ENCODE measurements at places on chromosomes 5 and 9.

- DNase-seq: peak; percentile 55
Observed at GRCh38 chr9:33170464-33171415, 3.6 kb upstream of the B4GALT1 start.

- DNase-seq: no peak
Observed at GRCh38 chr5:110899566-110900412, 161.0 kb downstream of the SLC25A46 start.

- DNase-seq: no peak
Observed at GRCh38 chr5:73565969-73566547, 515 bp downstream of the UTP15 start.

GRCh38 chr5:145345511-145346287 is 489.4 kb downstream of the PRELID2 start:
- DNase-seq: no peak

DNA sequence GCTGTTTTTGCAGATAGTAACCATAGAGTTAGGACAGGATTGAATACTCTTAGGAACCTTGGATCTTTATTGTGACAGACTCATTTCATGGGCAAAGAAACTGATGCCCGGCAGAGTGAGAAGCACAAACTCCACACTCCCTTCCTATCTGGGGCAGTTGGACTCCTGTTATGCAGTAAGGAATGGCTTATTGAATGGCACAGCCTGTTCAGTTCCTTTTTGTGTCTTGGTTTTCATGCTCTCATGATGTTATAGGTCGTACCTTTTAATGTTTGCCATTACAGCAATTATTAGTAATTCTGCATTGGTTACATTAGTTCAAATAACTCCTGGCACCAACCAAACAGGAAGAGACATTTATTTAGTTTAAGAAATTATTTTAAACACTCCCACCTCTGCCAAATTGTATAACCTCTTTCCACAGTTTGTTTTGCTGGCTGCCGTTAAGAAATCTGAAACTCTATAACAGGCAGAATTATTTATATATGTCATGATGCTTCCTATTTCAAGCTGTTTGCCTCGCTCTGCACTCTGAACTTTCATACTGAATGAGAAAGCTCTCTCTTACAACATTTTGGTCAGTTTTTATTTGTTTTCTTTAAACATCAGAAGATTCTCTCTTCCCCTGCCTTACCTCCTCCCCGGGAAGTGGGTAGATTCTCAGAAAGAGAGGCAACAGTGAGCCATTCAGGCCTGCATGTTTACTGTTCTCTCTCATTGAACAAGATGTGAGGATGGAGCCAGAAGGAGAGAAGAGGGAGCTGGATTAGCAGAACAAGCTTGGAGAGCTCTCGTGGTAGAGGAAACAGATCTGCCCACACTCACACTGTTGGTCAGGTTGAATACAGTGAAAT is 144.4 kb downstream of the ARHGEF28 start:
- no peak for DNase-seq

GRCh38 chr9:114261987-114262386 is 60.9 kb upstream of the ORM1 start:
- DNase-seq: no peak

GRCh38 chr9:28136113-28136512 is 562.8 kb upstream of the C9orf72 start:
- DNase-seq: no peak

GRCh38 chr9:135552698-135553171 is 6.8 kb downstream of the OBP2A start:
- no peak for DNase-seq

- DNase-seq: no peak
Observed at GRCh38 chr9:122226142-122226757, 2.5 kb downstream of the LHX6 start.

GRCh38 chr5:128649192-128649591 is 111.1 kb upstream of the FBN2 start:
- no peak for DNase-seq

DNA sequence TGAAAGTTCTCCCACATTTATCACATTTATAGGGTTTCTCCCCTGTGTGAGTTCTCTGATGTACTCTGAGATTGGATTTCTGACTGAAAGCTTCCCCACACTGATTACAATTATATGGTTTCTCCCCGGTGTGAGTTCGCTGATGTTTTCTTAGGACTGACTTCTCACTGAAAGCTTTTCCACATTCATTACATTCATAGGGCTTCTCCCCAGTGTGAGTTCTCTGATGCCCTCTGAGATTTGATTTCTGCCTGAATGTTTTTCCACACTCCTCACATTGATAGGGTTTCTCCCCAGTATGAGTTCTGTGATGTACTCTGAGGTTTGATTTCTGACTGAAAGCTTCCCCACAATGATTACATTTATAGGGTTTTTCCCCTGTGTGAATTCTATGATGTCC is 36.3 kb downstream of the ZNF782 start:
- no peak for DNase-seq

DNA sequence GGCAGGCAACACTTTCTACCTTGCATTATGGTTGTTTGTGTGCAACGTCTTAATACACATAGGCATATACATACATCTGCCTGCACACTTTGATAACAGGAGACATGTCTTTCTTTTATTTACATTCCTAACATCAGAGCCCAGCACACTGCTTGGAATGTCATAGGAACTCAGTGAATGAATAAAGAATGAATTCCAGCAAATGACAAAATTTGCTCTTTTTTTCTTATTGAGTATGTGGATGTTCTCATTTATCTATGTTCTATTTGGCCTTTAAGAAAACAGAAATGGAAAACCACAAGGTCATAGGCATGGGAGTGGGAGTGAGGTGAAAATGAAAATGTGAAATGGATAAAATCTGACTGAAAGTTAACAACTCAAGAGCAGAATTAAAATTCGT is 36.3 kb upstream of the PALM2AKAP2 start:
- no peak for DNase-seq

- DNase-seq: no peak
Observed at GRCh38 chr9:99282406-99282805, 60.3 kb downstream of the SEC61B start.

- no peak for DNase-seq
Observed at GRCh38 chr9:130122456-130122855, 49.7 kb upstream of the NCS1 start.

GRCh38 chr5:53069626-53070025 is 39.9 kb downstream of the MOCS2 start:
- DNase-seq: peak; percentile 73

GRCh38 chr5:81829242-81829641 is 78.3 kb upstream of the SSBP2 start:
- DNase-seq: no peak

DNA sequence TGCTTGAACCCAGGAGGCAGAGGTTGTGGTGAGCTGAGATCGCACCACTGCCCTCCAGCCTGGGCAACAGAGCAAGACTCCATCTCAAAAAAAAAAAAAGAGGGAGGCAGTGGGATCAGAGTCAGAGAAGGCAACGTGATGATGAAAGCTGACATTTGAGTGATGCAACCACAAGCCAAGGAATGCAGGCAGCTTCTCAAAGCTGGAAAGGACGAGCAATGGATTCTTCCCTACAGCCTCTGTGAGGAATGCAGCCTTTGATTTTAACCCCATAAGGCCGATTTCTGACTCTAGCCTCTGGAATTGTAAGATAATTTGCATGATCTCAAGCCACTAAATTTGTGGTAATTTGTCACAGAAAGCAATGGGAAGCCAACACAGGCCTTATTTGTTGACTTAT is 9.8 kb downstream of the TGFBI start:
- no peak for DNase-seq

GRCh38 chr9:118038713-118039112 is 334.5 kb downstream of the TLR4 start:
- DNase-seq: no peak

DNA sequence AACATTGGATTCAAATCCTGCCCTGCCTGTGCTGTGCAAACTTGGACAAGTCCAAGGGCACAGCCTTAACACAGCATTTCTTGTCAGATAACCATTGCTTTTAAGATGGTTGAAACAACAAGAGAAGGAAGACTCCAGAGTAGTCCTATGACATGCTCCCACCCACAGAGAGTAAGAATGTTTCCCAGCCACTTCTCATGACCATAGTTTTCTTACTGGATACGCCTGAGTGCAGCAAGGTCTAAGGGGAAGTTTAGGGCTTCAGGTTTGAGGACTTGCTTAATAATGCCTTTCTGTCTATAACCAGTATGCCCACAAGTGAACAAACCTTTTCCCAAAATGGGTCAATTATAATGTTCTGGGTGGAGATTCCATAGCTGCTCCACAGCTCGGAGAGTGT is 126.4 kb downstream of the SLF1 start:
- no peak for DNase-seq

GRCh38 chr5:14895301-14895700 is 23.7 kb upstream of the ANKH start:
- no peak for DNase-seq

DNA sequence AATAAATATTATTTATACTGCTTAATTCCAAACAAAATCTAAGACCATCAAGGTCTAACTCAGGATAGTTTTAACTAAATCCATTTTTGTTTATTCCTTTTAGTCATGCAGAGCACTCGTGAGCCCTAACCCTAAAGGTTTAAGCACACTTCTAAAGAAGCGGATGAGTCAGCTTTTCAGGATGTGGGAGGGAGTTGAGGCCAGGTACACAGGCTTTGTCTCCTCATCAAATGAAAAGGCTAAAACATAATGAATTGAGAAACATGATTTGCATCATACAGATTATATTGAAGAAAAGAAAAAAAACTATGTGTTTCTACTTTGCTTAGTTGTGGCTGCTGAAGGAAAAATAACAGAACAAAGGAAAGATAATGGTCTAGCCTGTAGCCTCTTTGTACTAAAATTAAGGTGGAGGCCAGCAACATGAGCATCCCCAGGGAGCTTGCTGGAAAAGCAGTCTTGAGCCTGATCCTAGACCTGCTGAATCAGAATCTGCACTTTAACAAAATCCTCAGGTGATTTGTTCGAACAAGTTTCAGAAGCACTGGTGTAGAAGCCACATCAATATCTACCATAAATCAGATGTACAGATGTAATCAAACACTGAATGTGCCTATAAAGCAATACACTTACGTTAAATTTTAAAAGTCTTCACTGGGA is 21.1 kb upstream of the ISCA1 start:
- no peak for DNase-seq

GRCh38 chr5:33184367-33184766 is 256.4 kb upstream of the TARS1 start:
- DNase-seq: no peak

GRCh38 chr5:56208681-56209080 is 24.4 kb downstream of the ANKRD55 start:
- no peak for DNase-seq

GRCh38 chr9:115668521-115668920 is 485.1 kb upstream of the PAPPA start:
- no peak for DNase-seq

GRCh38 chr5:34734326-34734725 is 78.2 kb downstream of the RAI14 start:
- no peak for DNase-seq

DNA sequence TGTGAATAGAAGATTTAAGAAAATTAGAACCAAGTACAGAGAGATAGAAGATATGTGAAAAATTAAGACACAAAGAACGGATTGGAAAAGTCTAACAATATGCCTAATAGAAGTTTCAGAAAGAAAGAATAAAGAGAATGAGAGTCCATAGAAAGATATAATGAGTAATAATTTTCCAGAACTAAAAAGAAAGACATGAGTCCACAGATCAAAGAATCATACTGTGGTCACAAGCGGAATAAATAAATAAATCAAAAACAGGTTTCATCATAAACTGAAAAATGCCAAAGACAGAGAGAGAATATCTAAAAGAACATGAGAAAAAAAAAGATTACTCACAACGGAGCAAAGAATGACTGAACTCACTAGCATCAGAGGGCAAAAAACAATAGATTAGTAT is 32.9 kb downstream of the FEM1C start:
- no peak for DNase-seq

GRCh38 chr5:57736716-57737115 is 254.1 kb upstream of the ACTBL2 start:
- no peak for DNase-seq

DNA sequence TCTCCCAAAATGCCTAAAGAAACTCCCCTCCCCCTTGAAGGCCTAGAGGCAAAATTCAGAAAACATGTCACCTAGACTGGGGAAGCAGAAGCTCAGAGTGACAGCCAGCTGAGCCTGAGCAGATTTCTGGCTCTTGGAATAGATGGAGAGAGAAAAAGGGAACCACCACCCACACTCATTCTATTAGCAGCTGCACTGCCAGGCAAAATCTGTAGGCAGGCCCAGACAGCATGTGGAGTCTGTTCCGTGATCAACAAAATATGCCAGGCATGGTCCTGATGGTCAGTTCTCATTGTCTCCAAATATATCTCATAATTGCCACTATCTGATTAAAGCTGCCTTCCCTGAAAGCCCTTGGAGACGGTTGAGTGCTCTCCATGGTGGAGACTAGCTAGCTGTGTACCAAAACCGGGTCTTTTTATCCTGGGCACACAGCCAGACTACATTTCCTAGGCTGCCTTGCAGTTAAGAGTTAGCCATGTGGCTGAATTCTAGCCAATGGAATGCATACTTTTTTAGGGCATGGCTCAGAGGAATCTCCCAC is 131.7 kb upstream of the GPR151 start:
- no peak for DNase-seq

GRCh38 chr5:134609232-134609851 is 23.3 kb downstream of the SAR1B start:
- no peak for DNase-seq

DNA sequence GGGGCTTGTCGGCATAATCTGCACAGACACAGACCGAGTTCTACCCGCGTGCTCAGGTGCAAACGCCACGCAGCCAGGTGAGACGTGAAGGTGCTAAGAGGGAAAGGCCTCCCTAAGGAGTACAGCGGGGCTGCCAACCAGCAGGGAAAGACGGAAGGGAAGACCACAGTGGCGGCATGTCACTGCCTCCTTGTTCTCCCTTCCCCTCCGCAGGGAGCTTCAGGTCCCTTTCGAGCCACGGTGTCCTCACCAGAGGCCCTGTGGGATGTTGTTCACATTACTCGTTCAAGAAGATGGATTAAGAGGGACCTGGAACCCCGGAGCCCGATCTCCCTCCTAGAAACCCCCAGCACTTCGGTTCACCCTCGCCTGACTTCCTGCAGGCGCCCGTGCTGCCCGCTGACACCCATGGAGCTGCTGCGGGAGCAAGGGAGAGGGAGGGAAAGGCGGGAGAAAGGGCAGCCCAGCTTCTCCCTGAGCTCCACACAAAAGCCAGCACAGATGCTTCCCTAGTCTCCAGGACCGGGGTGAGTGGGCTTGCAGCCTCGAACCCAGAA is 686 bp downstream of the BRD9 start:
- no peak for DNase-seq

DNA sequence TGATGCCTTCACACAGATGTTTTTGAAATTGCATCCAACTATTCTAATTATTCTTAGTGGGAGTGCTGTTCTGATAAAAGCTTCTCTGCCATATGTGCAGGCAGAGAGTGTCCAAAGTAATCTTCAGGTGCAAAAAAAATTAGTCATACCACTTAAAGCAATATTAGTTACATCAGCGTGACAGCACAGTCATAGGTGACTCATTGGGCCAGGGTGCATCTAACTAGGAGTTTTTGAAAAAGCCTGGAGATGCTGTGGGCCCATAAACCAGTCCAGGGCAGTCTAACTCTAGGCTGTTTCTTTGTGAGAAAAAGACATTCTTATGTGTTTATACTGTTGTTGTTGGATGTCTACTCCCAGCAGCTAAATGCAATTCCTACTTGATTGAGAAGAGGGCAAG is 33.0 kb upstream of the C6 start:
- DNase-seq: no peak

GRCh38 chr9:73030370-73031030 is 77.6 kb upstream of the ALDH1A1 start:
- no peak for DNase-seq

GRCh38 chr9:2778816-2779215 is 61.5 kb downstream of the KCNV2 start:
- DNase-seq: no peak

- DNase-seq: peak; percentile 30
Observed at GRCh38 chr5:173689737-173690360, 73.4 kb upstream of the BOD1 start.
